Activated CD4-positive, alpha-beta T cell treated with anti-CD3 and anti-CD28 coated beads, Interleukin-2, amount 10 ng/mL, durations not matched to agents 7 days and 5 days (primary cell): ENCODE measurements at places on chromosomes 12 and 14. TPM values are rescaled to one million over a fixed set of nuclear protein-coding genes. Genes with fewer than 3 reads are reported as not detected.
A peak's percentile ranks its signal among the peaks of the same experiment; 100 is the strongest.

The SLC6A13 gene
- total RNA-seq = 0.15 TPM

The CCDC88C gene
- 193 TPM for total RNA-seq

The WSCD2 gene
- total RNA-seq = not detected

The KRT80 gene
- total RNA-seq = not detected

The CLEC2A gene
- not detected for total RNA-seq

The SERPINA3 gene
- total RNA-seq = not detected

DNA sequence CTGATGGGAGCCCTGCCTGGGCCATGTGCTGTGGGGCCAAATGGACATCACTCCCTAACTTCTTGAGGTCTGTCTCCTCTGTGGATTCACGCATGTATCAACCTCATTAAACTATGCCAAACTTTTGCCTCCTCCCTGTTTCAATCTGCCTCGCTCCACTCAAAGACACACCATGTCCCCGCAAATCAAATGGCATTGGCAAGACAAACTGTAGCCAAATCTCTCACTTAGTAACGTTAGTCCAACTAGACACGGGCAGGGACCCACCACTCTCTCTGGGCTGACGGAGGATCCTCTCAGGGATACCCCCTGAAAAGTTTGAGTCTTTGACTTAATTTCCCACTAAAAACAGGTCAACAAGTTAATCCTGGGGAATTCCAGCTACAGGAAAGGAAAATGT, 8.0 kb downstream of the ZBTB39 start:
- H3K4me3 ChIP-seq = no peak overlapping the region
- peaks cover 28% of the 10 kb centered on the region for H3K36me3 ChIP-seq
- H3K27ac ChIP-seq = peak overlapping the region; percentile 83
- DNase-seq = no peak

- peaks cover 3% of the 10 kb centered on the region for H3K36me3 ChIP-seq
- H3K4me1 ChIP-seq = peaks cover 6% of the 10 kb centered on the region
- H3K27ac ChIP-seq = peak overlapping the region; percentile 36
- peak overlapping the region; percentile 69 for H3K4me3 ChIP-seq
These were observed 1.5 kb downstream of the NPAS3 start for GRCh38 chr14:32940066-32940651.

DNA sequence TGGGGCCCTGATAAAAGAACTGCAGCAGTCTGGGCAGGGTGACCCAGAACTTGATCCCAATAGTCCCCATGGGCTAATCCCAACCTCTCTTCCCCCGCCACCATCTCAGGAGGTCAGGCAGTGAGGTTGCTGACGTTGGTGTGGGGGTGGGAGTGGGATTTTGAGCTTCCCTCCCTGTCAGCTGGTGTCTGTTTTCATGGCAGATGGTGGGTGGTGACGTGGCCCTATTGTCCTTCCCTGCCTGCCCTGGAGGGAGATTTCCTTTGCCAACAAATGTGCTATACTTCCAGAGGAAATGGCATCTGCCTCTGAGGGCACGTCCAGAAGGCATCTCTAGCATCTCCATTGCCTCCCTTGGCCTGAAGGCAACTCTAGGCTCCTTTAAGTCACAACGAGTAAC, 37.7 kb downstream of the NEUROD4 start:
- peaks cover 4% of the 10 kb centered on the region for H3K27me3 ChIP-seq
- no peak overlapping the region for H3K27ac ChIP-seq
- peaks cover 10% of the 10 kb centered on the region for H3K4me1 ChIP-seq
- no peak overlapping the region for H3K4me3 ChIP-seq
- no peaks in the 10 kb centered on the region for H3K36me3 ChIP-seq
- no peak for DNase-seq

GRCh38 chr12:113260127-113260526, 38.9 kb downstream of the TPCN1 start:
- no peak overlapping the region for H3K4me3 ChIP-seq
- H3K36me3 ChIP-seq = peaks cover 21% of the 10 kb centered on the region
- DNase-seq = no peak
- H3K27ac ChIP-seq = no peak overlapping the region
- peaks cover 43% of the 10 kb centered on the region for H3K4me1 ChIP-seq
- H3K27me3 ChIP-seq = no peaks in the 10 kb centered on the region

DNA sequence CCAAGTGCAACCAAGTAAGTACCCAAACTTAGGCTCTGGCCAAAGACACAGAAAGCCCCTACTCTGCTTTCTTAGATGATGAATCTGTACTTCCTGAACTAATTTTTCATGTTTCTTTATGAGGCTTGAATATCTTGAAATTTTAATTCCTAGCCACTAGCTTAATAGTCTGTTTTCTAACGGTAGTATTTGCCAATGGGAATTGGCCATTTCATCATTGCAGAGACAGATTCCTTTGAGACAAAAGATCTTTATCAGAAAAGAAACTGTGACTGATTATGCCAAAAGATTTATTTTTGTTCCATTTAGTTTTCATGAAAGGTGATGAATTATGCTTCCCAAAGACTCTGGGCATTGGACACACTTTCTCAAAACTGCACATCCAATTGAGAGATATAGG, 48.7 kb downstream of the DAD1 start:
- no peaks in the 10 kb centered on the region for H3K27me3 ChIP-seq
- H3K4me1 ChIP-seq = peaks cover 93% of the 10 kb centered on the region
- H3K36me3 ChIP-seq = peaks cover 96% of the 10 kb centered on the region
